Lung (tissue), 17 donors: ENCODE measurements at places on chromosomes 2 and 18. TPM values are rescaled to one million over a fixed set of nuclear protein-coding genes. Genes with fewer than 3 reads are reported as not detected.

DNA sequence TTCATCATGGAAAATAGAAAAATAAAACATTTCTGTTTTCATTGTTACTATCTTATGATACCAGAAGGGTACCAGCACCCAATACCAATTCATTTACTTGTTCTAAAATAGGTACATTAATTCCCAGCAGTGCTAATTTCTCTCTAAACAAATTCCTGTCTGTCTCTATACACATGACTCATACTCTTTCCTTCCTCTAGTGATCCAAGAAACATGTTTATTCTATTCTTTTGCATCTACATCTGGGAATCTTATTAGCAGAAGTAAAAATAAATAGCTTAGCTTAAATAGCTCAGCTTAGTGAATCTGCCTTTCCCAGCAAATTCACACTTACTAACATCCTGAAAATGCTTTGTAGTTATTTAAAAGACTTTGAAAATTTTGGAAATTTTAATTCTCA lies 84.5 kb upstream of the MAPRE2 start:
- H3K4me1 ChIP-seq: no peaks in the 10 kb centered on the region
- no peak overlapping the region for H3K4me3 ChIP-seq
- H3K36me3 ChIP-seq: no peaks in the 10 kb centered on the region
- no peak overlapping the region for H3K27ac ChIP-seq

Gene ANTXR1
- total RNA-seq: 54.1 TPM

- H3K36me3 ChIP-seq: no peaks in the 10 kb centered on the region
- DNase-seq: no peak
- peaks cover 4% of the 10 kb centered on the region for H3K4me1 ChIP-seq
- no peak overlapping the region for H3K4me3 ChIP-seq
Observed at GRCh38 chr18:49563701-49564517, 2.1 kb downstream of the LIPG start.

- no peak for DNase-seq
- H3K27ac ChIP-seq: no peak overlapping the region
- H3K36me3 ChIP-seq: no peaks in the 10 kb centered on the region
- H3K4me3 ChIP-seq: no peak overlapping the region
Observed at GRCh38 chr2:89821455-89821945, 1130.0 kb downstream of the RPIA start.

- no peak overlapping the region for H3K27ac ChIP-seq
- H3K4me3 ChIP-seq: no peak overlapping the region
- peaks cover 5% of the 10 kb centered on the region for H3K4me1 ChIP-seq
Observed at GRCh38 chr2:238295144-238296112, 7.0 kb upstream of the PER2 start.

Gene GATA6
- 34.3 TPM for total RNA-seq

Gene LGALSL
- 30.3 TPM for total RNA-seq

- H3K36me3 ChIP-seq: peaks cover 6% of the 10 kb centered on the region
- H3K4me1 ChIP-seq: peaks cover 3% of the 10 kb centered on the region
- no peaks in the 10 kb centered on the region for H3K27me3 ChIP-seq
- DNase-seq: peak; percentile 37
Observed at GRCh38 chr2:207901401-207901800, 123.9 kb downstream of the PLEKHM3 start.

- no peak overlapping the region for H3K4me3 ChIP-seq
- H3K36me3 ChIP-seq: no peaks in the 10 kb centered on the region
- H3K27ac ChIP-seq: no peak overlapping the region
- H3K27me3 ChIP-seq: no peaks in the 10 kb centered on the region
Observed at GRCh38 chr2:10209406-10209935, 86.9 kb downstream of the RRM2 start.

- H3K27ac ChIP-seq: peak overlapping the region; percentile 87
- no peak overlapping the region for H3K4me3 ChIP-seq
- peaks cover 29% of the 10 kb centered on the region for H3K4me1 ChIP-seq
- no peaks in the 10 kb centered on the region for H3K27me3 ChIP-seq
- H3K36me3 ChIP-seq: no peaks in the 10 kb centered on the region
- DNase-seq: peak; percentile 17
Observed at GRCh38 chr2:168583064-168583709, 127.1 kb downstream of the CERS6 start.

Gene KRTCAP3
- 37.9 TPM for total RNA-seq

DNA sequence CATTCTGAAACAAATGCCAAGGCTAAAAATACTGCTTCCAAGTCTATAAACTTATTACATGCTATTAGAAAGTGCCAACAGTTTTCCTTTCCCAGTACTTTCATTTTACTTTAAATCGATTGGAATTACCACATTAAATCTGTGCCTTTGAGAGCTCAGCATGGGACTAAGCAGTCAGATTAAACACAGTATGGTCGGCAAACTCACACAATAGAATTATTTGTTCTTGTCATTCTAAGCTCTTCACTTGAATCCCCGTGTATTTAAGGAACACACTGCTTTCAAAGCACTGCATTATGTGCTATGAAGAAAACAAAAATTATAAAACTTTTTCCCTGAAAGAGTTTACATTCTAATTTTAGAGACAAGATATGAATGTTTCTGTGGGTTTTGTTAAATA lies 444.4 kb upstream of the SLC39A10 start:
- H3K4me3 ChIP-seq: no peak overlapping the region
- H3K36me3 ChIP-seq: no peaks in the 10 kb centered on the region
- H3K4me1 ChIP-seq: no peaks in the 10 kb centered on the region
- no peaks in the 10 kb centered on the region for H3K27me3 ChIP-seq
- H3K27ac ChIP-seq: no peak overlapping the region

- H3K4me1 ChIP-seq: no peaks in the 10 kb centered on the region
- no peak overlapping the region for H3K27ac ChIP-seq
- no peaks in the 10 kb centered on the region for H3K27me3 ChIP-seq
Observed at GRCh38 chr2:127783101-127783500, 27.9 kb downstream of the WDR33 start.

- H3K4me3 ChIP-seq: no peak overlapping the region
- H3K27ac ChIP-seq: no peak overlapping the region
- H3K36me3 ChIP-seq: no peaks in the 10 kb centered on the region
- H3K4me1 ChIP-seq: no peaks in the 10 kb centered on the region
- peak; percentile 17 for DNase-seq
- H3K27me3 ChIP-seq: no peaks in the 10 kb centered on the region
Observed at GRCh38 chr2:227597036-227597435, 1.7 kb upstream of the SCYGR2 start.

Gene SESTD1
- 96.4 TPM for total RNA-seq

Gene LYPD6B
- total RNA-seq: 12.4 TPM

DNA sequence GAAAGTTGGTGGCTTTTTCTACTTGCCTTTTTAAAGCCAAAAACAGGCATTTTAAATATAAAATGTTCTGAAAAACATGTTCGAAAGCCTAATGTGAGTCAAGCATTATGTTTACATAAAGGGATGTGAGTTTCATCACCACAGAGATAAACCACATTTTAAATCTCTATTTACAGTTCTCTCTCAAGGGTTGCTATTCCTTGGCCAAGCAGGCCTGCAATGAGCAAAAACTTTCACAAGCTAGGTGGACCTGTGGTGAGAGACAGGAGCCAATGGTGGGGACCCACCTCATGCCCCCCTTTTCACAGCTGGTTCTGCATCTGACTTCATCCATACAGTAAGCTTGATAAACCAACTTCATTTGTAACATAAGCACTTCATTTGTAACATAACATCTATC lies 65.1 kb downstream of the CUL3 start:
- no peaks in the 10 kb centered on the region for H3K36me3 ChIP-seq
- no peak overlapping the region for H3K27ac ChIP-seq
- H3K27me3 ChIP-seq: no peaks in the 10 kb centered on the region
- DNase-seq: peak; percentile 40

DNA sequence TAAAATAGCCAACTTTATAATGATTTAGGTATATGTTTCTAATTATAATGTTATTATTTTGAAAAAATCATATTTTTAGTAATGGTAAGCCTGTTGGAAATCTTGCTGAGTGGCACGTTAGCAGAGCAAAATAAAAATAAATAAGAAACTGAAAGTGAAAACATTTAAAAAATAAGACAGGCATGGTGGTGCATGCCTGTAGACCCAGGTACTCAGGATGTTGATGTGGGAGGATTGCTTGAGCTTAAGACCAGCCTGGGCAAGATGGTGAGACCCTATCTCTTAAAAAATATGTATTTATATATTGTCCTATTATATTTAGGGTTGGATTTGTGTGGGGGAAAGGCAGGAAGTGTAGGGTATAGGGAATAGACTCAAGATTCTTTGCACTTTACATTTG lies 15.8 kb upstream of the ANKRD12 start:
- H3K4me1 ChIP-seq: no peaks in the 10 kb centered on the region
- H3K36me3 ChIP-seq: peaks cover 17% of the 10 kb centered on the region
- no peaks in the 10 kb centered on the region for H3K27me3 ChIP-seq
- no peak overlapping the region for H3K4me3 ChIP-seq

DNA sequence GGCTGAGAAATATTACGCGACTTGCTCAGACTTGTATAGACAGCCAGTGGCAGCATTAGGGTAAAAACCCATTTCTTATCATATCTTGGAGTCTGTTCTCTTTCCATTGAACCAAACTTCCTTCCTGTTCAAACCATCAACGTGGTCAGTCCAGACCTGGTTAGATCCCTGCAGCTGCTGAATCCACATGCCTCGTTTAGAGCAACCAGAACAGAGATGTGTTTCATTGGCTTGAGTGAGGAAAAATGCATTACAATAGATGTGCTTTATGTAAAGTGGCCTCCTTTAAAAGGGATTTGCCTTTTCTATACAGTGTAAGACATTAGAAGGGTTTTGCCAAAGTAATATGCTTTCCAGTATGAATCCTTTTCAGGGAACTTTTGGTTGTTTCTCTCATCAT lies 232.4 kb downstream of the MEIS1 start:
- no peak for DNase-seq
- no peak overlapping the region for H3K4me3 ChIP-seq
- H3K36me3 ChIP-seq: no peaks in the 10 kb centered on the region
- H3K4me1 ChIP-seq: no peaks in the 10 kb centered on the region
- no peaks in the 10 kb centered on the region for H3K27me3 ChIP-seq

- peak overlapping the region; percentile 58 for H3K27ac ChIP-seq
- no peak overlapping the region for H3K4me3 ChIP-seq
- H3K27me3 ChIP-seq: no peaks in the 10 kb centered on the region
- no peak for DNase-seq
- no peaks in the 10 kb centered on the region for H3K4me1 ChIP-seq
- no peaks in the 10 kb centered on the region for H3K36me3 ChIP-seq
Observed at GRCh38 chr2:36951574-36951973, 14.8 kb downstream of the STRN start.

- no peak for DNase-seq
- no peak overlapping the region for H3K27ac ChIP-seq
- no peak overlapping the region for H3K4me3 ChIP-seq
- no peaks in the 10 kb centered on the region for H3K4me1 ChIP-seq
- no peaks in the 10 kb centered on the region for H3K36me3 ChIP-seq
- H3K27me3 ChIP-seq: no peaks in the 10 kb centered on the region
Observed at GRCh38 chr2:239168575-239168974, 232.2 kb downstream of the HDAC4 start.

GRCh38 chr2:32058130-32058529 lies 5.2 kb upstream of the SPAST start:
- no peaks in the 10 kb centered on the region for H3K27me3 ChIP-seq
- no peak for DNase-seq
- no peaks in the 10 kb centered on the region for H3K4me1 ChIP-seq
- H3K36me3 ChIP-seq: no peaks in the 10 kb centered on the region
- no peak overlapping the region for H3K4me3 ChIP-seq
- H3K27ac ChIP-seq: no peak overlapping the region

DNA sequence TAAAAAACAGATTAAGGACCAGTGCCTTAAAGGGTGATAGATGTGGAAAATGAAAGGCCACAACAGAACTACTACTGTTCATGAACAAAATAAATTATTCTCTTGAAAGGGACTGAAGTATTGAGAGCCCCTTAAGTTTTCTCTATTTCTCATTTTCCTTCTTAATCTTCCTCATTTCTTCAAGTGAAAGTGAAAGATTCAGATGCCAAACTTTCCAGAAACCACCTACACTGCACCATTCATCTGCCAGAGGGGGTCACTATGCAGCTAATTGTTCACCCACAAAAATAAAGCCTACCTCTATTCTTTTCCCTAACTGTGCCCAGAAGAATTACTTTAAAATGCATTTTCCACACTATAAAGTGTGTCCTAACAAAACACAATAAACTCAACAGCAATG lies 140.1 kb downstream of the NR4A2 start:
- H3K4me1 ChIP-seq: no peaks in the 10 kb centered on the region
- H3K27ac ChIP-seq: no peak overlapping the region
- H3K4me3 ChIP-seq: no peak overlapping the region
- no peaks in the 10 kb centered on the region for H3K27me3 ChIP-seq
- no peaks in the 10 kb centered on the region for H3K36me3 ChIP-seq

Gene RAPH1
- total RNA-seq: 60.5 TPM

Gene GCG
- total RNA-seq: not detected

DNA sequence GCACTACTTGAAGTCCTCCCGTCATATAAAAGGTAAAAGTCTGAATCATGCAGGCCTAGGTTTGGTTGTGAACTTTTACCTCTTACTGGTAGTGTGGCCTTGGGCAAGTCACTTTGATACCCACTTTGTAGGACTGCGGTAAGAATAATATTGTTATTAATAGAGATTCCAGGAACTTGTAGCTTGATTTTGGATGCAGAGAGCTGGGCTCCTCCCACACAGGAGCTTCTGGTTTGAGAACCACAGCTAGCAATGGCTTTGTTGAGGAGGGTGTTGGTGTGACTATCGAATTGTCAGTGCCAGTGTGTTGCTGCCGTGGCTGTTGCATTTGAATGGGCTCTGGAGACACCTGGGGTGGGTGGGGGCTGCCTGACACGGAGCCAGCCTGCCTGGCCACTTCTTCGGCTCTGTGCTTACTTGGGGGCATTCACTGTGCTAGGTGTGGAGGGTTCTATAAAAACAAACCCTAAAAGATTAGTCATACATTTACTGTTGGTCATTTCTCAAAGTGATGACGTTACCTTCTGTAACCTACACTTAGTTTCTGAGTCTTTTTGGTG lies 38.5 kb downstream of the ASAP2 start:
- H3K36me3 ChIP-seq: no peaks in the 10 kb centered on the region
- H3K27me3 ChIP-seq: no peaks in the 10 kb centered on the region

DNA sequence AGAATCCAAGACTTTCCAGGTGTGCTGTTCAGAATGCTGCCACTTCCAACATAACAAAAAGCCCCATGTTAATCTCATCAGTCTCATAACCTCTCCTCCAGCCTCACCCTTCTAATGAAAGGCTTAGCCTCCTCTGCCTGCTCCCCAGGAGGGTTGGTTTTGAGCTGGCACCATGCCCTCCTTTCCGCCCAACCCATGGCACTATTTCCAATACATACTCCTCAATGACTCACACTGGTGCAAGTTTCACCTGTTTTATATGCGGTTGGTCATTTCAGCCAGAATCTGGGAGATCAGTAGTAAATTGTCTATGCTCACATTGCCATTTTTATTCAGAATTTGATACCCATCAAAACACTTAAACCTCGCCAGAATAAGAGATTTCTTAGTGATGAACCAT lies 157.6 kb upstream of the NRP2 start:
- no peak overlapping the region for H3K27ac ChIP-seq
- no peak for DNase-seq
- H3K4me3 ChIP-seq: no peak overlapping the region
- H3K36me3 ChIP-seq: no peaks in the 10 kb centered on the region
- H3K4me1 ChIP-seq: no peaks in the 10 kb centered on the region
